ENCODE measurements at places on chromosomes 6 and 20.

DNA sequence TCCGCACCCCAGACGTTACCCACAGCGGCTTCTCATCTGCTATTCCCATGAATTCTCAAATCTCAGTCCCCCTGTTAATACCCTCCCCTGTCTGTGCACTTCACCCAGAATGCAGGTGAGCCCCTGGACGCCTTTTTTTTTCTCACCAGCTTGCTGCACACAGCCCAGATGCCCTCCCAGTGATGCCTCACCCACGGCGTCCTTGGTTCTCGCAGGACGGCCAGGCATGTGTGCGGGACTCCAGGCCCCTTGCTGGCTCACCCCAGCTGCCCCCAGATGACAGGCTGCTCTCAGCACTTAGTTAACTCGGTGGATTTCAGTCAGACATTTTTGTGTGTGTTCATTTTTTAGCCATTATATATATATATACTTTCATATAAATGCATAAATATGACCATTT is 25.4 kb upstream of the PI16 start:
- no peak for DNase-seq

GRCh38 chr6:155771822-155772221 is 316.2 kb upstream of the NOX3 start:
- no peak for DNase-seq

DNA sequence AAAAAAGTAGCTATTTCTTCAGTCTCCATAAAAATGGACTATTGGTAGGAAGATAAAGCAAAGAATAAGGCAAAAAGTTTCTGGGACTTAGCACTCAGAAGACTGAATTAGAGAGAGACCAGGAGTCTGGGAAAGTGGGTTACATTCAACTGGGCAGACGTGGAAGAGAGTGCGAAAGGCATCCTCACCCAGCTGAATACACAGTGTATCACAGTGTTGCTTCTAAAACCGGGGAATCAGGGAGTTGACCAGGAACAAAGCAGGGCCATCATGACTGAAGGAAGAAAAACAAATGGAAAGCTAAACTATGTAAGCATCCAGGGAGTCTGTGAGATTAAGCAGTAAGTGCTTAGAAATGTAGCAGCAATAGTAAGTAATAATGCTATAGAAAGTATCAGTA is 452.9 kb upstream of the MAN1A1 start:
- DNase-seq = no peak

- no peak for DNase-seq
These were observed 4.9 kb upstream of the LYRM2 start for GRCh38 chr6:89643406-89643805.

DNA sequence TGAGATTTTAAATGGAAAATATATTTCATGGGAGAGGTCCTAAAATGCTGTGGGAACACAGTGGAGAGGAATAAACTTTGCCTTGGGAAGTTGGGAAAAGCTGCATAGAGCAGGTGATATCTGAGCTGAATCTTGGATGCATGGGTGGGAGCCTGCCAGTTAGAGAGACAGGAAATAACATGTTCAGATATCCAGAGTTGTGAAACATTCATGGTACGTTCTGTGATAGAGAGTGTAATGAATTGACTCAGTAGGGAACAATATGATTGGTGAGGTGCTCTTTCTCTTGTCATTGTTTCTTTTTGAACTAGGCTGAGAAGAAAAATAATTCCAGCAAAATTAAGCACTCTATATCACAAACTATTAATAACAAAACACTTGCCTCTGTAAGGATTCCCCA is 72.8 kb downstream of the RPS12 start:
- DNase-seq = no peak

DNA sequence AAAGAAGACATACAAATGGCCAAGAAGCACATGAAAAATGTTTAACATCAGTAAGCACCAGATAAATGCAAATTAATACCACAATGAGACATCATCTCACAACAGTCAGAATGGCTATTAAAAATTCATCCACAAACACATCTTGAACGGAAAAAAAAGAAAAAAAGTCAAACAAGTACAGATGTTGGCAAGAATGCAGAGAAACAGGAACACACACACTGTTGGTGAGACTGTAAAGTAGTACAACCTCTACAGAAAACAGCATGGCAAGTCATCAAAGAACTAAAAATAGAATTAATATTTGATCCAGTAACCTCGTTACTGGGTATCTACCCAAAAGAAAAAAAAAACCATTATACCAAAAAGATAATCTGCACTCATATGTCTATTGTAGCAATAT is 6.5 kb downstream of the STX7 start:
- no peak for DNase-seq

- no peak for DNase-seq
These were observed 242.9 kb downstream of the FOXA2 start for GRCh38 chr20:22341508-22341907.

GRCh38 chr6:133393891-133394290 is 152.7 kb downstream of the EYA4 start:
- no peak for DNase-seq

- no peak for DNase-seq
These were observed 3.2 kb upstream of the TUBB1 start for GRCh38 chr20:59015812-59016711.

DNA sequence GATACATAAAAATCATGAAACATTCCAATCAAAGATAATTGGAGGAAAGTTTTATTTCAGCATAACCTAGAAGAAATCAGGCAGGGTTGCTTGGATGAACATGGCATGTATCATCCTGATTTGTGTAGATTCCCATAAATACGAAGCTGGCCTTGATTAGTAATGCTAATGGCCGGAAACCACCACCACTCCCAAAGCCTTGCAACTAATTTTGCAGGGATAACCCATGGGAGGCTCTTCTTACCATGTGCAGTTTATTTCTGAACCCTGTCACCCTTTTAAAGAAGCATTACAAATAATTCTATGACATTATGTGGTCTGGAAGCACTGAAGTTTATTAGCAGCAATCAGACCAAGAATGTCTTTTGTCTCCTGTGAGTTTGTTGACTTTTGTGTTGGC is 80.8 kb downstream of the AIG1 start:
- DNase-seq = no peak

Data from stimulated activated CD8-positive, alpha-beta memory T cell treated with anti-CD3 and anti-CD28 coated beads, Interleukin-4, amount 100 ng/mL, for 24 hours (primary cell).